Cortex of kidney (tissue), 1 donor: ENCODE measurements at places on chromosomes 4 and X.

GRCh38 chr4:36638273-36638811 is 356.9 kb downstream of the DTHD1 start:
- no peak for DNase-seq

- no peak for DNase-seq
Measured at GRCh38 chr4:101027721-101028120, 319.6 kb downstream of the PPP3CA start.

DNA sequence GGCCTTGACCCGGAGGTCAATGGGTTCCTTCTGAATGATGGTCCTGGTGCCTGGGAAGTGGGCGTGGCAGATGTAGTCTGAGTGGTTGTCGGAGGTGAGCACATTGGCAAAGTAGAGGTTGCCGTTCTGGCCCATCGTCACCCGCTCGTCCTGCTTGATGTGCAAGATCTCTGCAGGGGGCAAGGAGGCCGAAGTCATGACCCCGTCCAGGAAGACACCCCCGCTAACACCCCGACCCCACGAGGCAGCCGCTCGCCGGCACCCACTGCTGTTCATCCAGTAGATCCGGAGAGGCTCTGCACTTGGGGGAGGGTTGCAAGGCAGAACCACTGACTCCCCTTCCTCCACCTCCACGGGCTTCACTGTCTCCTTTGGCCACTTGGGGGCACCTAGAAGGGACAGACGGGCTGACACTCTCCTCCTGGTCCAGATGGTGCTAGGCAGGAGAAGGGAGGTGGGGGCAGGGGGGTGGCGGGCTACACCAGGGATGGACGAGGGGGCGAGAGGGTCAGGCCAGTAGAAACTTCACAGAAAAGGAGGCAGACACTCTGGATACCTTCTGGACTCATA is 15.1 kb downstream of the L1CAM start:
- no peak for DNase-seq

- no peak for DNase-seq
Measured at GRCh38 chr4:180558427-180558826, 1684.8 kb upstream of the TENM3 start.

DNA sequence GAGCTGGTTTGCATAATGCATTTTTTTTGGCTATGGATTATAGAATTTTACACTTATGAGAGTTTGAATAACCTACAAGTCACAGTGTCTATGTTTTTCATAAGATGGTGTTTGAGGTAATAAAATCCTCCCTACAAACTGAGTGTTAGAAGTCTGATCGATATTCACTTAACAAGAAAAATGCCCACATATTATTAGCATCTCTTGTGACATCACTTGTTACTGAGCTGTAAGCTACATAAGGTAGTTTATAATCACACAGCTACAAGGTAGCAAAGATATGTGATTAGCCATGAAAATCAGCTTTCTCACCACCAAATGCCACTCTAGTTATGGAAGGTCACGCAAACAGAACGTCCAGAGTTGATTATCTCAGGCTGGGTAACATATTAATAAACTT is 669.6 kb downstream of the PCDH18 start:
- DNase-seq = no peak

DNA sequence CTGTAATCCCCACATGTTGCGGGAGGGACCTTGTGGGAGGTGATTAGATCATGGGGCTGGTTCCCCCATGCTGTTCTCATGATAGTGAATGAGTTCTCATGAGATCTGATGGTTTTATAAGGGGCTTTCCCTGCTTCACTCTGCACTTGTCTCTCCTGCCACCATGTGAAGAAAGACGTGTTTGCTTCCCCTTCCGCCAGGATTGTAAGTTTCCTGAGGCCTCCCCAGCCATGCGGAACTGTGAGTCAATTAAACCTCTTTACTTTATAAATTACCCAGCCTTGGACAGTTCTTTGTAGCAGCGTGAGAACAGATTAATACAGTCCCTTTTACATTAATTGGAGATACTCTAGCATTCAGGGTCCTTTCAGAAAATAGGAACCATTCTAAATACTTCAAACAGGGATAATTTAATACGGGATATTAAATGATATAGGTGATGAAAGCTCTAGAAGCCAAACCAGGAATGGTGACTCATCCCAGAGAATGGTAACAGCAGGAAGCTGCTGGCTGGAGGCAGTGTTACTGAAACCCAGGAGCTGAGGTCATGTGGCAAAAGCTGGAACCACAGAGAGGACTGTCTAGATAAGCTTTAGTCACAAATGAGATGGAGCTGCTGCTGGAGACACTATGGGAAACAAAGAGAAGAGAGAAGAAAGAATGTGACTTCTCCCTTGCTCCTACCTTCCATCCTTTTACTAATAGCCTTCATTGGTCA is 57.3 kb downstream of the GSTCD start:
- no peak for DNase-seq

DNA sequence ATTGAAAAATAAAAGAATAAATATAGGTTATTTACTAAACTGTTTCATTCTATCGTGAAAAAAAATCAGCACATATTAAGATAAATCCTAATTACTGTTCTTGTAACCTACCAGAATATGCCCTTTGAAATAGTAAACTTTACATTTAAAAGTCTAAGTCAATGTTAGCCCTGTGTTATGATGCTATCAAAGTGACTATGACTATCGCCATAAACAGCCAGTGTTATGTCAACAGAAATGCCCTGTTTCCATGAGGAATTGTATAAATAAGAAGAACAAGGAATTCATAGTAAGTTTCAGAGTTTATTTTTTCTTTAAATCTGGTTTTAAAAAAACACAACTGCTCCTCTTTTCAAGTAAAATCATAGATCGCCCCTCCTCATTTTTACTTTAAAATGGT is 11.4 kb downstream of the NR3C2 start:
- DNase-seq = no peak

GRCh38 chr4:5611750-5612149 is 96.6 kb downstream of the EVC2 start:
- no peak for DNase-seq

DNA sequence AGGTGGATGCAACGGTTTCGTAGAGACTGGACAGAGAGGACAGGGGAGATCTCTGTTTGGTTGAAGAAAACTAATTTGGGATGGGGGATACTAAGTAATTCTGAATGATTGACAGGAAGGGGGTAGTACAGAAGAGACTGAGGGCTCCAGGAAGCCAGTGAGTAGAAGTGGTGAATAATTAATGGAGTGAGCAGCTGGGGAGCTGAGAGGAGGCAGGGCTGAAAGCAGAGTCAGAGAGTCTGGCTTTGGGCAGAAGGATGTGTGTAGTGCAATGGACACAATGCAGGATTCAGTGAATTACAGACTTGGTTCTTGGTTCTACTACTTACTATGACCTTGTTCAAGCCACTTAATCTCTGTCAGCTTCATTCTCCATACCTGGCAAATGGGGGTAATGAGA is 161.7 kb downstream of the RBMX2 start:
- DNase-seq = no peak

GRCh38 chrX:137565318-137565904 is 516 bp upstream of the ZIC3 start:
- DNase-seq = no peak

DNA sequence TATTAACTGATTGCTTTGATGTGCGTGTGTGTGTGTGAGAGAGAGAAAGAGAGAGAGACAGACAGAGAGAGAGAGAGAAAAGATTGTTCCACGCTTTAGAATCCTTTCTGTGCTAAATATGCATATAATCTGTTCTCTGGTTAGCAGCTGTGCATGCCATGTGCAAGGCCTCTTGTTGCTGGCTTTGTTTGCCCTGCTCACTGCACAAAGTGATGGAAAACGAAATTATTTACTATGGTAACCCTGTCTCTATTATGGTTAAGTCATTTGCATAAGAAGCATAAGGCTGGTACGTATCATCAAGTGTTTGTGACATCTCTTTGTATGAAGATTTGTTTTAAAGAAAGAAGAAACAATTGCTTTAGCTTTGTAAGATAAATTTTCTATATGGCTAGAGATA is 190.2 kb upstream of the POF1B start:
- DNase-seq = no peak

DNA sequence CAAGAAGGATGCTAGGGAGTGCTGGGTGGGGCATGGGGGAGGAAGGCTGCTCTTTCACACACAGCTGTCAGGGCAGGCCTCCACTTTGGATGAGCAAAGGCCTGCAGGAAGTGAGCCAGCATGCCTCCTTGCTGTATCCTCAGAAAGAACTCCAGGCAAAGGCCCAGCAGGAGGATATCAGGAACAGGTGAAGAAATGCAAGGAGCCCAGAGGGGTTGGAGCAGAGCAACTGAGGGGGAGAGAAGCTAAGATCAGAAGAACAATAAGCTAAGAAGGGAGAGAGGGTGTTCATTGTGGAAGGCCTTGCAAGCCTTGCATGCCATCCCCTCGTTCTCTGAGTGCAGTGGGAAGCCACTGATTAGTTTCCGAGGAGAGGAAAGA is 115.1 kb downstream of the CAMK2D start:
- DNase-seq = no peak

DNA sequence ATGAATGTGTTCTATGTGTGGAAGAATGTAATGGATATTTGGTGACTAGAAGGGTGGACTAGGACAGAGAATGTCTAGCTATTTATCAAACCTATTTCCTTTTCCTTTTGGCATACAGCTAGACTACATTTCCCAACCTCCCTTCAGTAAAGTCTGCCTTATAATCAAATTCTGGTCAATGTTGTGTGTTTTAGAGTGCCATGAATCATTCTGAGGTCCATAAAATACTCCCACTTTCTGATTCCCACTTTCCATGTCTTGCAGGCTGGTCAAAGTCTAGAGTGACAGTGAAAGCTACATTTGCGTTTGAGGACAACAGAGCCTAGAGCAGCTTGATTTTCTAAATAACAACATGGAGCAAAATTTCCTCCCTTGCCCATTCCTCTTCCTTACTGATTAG is 217.2 kb downstream of the UGT8 start:
- DNase-seq = no peak

DNA sequence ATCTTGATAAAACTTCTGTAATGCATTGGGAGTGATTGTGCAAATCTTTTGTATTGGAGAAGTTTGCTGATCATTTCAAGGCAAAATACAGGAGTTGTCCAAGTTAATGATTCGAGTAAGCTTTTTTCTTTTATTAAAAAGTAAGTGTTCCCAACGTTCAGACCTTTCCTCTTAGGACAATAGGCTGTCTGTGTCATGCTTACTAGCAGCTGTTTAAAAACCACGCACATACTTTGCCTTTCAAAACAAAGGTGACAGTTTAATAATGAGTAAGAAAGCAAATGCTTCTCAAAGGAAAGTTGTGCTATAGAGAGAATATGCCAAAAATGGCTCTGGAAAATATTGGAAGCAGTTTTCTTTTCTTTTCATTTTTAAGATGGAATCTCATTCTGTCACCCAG is 11.2 kb downstream of the TRAPPC11 start:
- DNase-seq = no peak

DNA sequence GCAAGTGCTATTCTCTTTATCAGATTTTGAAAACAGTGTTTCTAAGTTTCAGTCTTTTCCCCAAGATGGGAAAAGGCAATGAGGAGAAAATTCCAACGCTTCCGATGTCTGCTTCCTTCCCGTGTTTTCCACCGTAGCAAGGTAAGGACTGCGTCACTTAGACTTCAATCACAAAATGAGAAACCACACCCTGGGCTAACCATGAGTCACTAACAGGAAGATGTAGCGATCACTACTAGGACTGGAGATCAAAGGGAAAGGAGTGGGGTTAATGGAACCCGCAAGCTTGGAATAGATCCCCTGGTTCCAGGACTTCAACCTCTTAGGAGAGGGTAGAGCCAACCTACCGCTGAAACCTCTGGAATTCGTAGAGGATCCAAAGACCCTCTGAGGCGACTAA is 250.7 kb upstream of the ZFP42 start:
- no peak for DNase-seq

- DNase-seq = no peak
Measured at GRCh38 chr4:111267786-111268185, 644.9 kb upstream of the PITX2 start.

- DNase-seq = no peak
Measured at GRCh38 chr4:57055886-57056285, 54.3 kb downstream of the IGFBP7 start.

GRCh38 chr4:42855779-42856178 is 36.7 kb upstream of the GRXCR1 start:
- DNase-seq = no peak

DNA sequence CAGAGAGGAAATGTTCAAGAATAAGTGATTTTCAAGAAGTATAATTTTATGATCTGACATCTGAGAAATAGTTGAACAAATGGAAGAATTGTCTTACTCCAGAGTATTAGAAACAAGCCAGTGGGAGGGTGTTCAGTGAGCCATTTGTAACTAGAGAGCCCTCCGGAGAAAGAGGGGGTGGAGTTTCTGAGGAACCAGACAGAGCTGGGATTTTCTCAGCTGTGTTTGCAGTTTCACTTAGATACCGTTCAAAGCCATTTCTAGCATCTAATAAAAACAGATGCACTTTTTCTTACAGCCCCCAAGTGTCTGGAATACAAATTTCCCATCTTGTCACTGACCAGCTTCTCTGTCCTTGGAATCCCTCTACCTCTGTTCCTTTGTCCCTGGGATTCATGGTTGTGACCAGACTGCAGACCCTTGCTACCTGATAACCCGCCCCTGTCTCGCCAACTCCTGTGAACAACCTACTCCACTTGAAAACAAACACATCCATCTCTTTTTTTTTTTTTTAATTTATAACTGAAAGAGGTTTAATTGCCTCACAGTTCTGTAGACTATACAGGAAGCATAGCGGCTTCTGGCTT is 132.8 kb upstream of the KLF3 start:
- no peak for DNase-seq

DNA sequence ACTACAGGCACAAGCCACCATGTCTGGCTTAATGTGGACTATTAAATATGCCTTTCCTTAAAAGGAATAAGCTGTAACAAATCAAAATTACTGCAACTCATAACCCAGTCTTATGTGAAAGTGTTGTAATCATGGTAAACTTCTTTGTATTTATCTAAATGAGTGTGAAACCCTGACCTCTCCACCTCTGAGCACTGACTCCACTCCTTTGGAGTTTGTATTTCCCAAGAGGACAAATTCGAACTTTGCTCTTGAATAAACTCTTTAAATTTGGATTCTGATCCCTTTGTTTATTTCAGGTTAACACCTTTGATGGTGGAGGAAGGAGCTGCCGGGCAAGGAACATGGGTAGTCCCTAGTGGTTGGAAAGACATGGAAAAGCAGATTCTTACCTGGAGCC is 48.3 kb upstream of the FAM9A start:
- DNase-seq = no peak

GRCh38 chr4:38279077-38279476 is 318.9 kb downstream of the PTTG2 start:
- DNase-seq = no peak

GRCh38 chrX:84153538-84153937 is 34.5 kb downstream of the RPS6KA6 start:
- DNase-seq = no peak

GRCh38 chr4:38254825-38255224 is 294.6 kb downstream of the PTTG2 start:
- DNase-seq = no peak
